IPS-NIHi11 (cell line): ENCODE measurements at places on chromosomes 1 and 21.

GRCh38 chr1:194658090-194658439 is 1471.7 kb upstream of the B3GALT2 start:
- no peak for DNase-seq

- no peak for DNase-seq
These were observed 3.8 kb downstream of the HMGB4 start for GRCh38 chr1:33867684-33868083.

DNA sequence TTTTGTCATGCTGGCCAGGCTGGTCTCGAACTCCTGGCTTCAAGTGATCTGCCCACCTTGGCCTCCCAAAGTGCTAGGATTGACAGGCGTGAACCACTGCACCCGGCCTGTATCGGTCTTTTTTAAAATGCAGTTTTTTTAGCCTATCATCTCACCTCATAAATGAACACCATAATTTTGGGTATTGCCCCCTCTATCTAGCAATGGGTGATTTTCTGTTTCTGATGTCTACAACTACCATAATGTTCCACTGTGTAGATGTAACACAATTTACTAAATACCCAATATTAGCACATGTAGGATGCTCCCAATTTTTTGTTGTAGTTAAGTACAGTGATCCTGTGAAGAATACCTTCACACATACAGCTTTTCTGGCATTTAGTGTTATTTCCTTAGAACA is 2.0 kb upstream of the CAMTA1 start:
- no peak for DNase-seq

DNA sequence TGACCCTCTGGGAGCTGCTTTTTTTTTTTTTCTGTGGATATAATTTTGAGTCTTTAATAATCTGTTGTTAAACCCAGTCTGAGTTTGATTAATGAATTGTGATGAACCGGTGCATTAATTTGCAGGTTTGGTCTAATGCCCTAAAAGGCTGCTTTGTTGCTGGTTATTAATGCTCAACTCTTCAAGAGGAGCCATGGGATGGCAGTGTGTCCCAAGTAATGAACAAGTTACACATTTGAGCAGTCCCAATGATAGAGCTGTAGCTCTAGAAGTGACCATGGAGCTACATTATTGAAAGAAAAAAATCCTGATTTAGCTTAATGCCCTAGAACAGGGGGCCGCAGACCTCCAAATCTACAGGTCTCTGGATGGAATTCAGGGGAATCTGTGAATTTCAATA is 53.1 kb downstream of the RWDD3 start:
- no peak for DNase-seq

DNA sequence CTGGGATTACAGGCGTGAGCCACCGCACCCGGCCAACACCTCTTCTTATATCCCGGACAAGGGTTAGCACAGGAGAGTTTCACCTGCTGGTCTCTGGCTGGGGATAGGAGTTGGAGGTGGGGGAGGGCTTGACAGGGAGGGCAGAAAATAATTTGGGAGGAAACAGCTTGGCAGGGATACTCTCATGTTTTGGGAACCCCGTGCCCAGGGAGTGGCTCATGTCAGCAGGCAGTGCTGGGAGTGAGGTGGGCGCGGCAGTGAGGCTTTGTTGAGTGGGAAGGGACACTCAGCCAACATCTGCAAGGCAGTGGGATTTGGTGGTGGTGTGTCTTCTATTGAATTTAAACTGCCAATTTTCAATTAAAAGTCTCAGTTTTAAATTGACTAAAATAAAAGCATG is 1.1 kb upstream of the THEM5 start:
- no peak for DNase-seq

- DNase-seq, result no peak
These were observed 18.9 kb downstream of the CACHD1 start for GRCh38 chr1:64488862-64489261.

- DNase-seq, result no peak
These were observed 10.1 kb downstream of the HSPG2 start for GRCh38 chr1:21926814-21927532.

GRCh38 chr1:109873278-109874175 is 37.1 kb upstream of the CSF1 start:
- no peak for DNase-seq

DNA sequence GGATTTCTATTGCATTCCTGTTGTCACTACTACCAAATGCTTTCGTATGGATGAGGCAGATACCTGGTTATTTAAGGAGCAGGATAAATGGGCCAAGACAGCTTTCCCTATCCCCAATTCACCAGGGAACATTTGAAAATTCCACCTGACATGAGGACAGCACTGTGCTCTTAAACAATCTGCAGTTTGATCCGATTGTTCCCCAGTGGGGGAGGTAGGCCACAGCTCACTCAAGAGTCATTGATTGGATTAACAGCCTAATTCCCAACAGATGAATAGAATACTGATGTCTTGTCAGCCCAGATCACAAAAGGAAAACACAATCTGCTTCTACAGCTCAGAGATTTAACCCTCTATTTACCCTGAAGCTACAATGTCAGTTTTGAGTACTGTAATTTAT is 123.9 kb downstream of the LHX4 start:
- DNase-seq, result peak; percentile 53

DNA sequence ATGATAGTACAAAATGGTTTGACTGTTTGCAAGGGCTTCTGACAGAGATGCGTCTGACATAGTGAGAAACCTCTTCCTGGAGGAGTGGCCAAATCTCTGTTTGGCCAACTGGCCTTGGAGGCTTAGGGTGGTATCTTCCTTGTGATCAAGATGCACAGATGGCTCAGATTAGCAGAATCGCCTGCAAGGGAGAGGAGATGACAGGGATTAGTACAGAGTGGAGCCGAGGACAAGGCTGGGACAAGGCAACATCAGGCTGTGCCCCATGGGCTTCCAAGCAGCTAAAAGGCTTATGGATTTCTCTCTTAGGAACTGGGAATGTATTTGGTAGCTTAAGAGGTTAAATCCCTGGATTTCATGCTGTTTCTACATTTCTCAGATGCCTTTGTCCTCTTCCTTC is 379.1 kb downstream of the SIPA1L2 start:
- no peak for DNase-seq

DNA sequence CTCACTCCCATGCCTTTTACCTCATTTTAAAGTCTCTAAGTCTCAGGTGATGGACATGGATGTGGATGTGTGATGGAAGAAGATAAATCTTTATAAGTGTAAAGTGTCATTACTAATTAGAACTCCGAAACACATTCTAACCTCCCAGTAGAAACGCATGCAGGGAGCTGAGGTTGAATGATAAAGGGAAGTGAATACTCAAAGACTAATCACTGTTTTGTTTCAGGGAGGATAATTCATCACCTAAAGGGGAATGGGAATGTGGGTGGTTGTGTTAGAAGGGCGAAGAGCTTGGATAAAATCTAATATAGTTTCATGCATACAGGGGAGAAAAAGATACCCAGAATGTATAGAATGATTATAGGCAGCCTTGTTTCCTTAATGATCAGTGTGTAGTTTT is 12.5 kb downstream of the NCAM2 start:
- no peak for DNase-seq

DNA sequence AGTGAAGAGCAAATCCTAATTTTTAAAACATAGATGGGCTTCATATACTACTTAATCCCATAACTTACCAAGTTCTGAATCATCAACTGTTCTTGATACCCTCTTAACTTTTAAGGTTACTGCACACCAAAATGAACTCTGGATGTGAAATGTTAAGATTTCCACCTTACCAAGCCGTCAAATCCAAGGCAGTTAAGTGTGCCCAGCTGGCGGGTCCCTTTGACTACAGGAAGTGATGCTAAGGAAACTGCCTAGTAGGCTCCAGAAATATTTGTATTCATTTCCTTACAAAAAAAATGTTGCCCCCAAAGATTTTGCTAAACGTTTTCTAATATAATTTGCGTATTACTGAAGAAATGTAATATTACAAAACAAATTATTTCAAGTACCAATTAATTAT is 10.7 kb downstream of the NRIP1 start:
- no peak for DNase-seq

GRCh38 chr1:235781807-235782206 is 84.9 kb downstream of the LYST start:
- DNase-seq, result no peak

GRCh38 chr1:109499661-109500536 is 6.0 kb downstream of the CYB561D1 start:
- peak; percentile 63 for DNase-seq

- DNase-seq, result no peak
These were observed 77.2 kb upstream of the TARDBP start for GRCh38 chr1:10935246-10935645.

- DNase-seq, result no peak
These were observed 33.2 kb downstream of the DDI2 start for GRCh38 chr1:15650433-15650832.
